ENCODE measurements at places on chromosomes 4 and X.

- peak; percentile 51 for DNase-seq
Observed at GRCh38 chrX:18931972-18932371, 51.9 kb downstream of the PHKA2 start.

DNA sequence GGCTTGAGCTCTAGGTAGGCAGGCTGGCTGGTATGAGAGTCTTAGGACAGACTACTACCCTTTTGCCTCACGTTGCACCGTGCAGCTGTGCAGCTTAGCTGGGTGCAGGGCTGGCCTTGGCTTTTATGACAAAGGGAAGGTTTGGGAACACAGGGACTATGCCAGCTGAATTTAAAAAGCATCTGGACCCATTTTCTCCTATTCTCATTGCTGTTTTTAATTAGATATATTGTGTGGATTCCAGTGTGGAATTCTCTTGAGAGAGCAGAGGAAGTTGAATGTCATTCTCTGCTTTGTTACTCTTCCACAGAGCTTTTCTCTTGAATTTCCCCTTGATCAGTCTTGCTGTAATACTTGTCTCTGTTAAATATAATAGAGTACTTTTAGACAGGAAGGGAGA, 192.7 kb downstream of the ZNF330 start:
- no peak for DNase-seq

GRCh38 chrX:66863721-66864120, 224.8 kb upstream of the EDA2R start:
- DNase-seq: no peak

GRCh38 chr4:124483048-124483906, 229.3 kb downstream of the ANKRD50 start:
- DNase-seq: no peak

DNA sequence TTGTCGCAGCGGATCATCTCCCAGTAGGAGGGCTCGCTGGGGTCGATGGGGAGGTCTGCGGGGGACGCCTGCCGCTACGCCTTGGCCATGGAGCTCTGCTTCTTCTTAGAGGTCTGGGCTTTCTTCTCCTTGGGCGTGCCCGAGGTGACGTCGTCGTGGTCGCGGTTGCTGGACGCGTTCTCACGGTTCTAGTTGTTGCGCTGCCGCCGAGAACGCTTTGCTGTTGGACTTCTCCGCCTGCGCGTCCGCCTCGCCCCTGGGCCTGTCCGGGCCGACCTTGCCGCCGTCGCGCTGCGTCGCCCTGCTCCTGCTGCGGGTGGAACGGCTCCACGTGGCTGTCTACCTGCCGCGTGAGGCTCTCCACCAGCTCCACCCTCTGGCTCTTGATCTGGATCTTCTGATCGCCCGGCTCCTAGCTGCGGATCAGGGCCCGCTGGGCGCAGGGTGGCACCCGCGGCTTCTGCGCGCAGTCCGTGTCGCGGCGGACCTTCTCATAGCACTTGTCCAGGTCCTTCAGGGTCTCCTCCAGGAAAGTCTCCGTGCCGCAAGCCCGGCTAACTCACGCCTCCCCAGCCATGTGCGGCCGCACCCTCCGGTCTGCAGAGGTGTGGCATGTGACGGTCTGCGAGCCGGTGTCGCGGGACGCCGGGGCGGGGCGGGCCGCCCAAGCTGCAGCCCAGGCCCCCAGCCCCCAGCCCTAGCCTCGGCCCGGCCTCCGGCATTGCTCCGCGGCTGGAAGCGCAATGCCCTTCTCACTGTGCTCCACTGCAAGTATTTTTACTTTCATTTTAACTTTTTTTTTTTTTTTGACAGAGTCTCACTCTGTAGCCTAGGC, 40.5 kb upstream of the OGT start:
- no peak for DNase-seq

GRCh38 chrX:138411048-138411447, 300.5 kb downstream of the FGF13 start:
- DNase-seq: no peak

- no peak for DNase-seq
Observed at GRCh38 chr4:65918212-65918611, 247.9 kb upstream of the EPHA5 start.

DNA sequence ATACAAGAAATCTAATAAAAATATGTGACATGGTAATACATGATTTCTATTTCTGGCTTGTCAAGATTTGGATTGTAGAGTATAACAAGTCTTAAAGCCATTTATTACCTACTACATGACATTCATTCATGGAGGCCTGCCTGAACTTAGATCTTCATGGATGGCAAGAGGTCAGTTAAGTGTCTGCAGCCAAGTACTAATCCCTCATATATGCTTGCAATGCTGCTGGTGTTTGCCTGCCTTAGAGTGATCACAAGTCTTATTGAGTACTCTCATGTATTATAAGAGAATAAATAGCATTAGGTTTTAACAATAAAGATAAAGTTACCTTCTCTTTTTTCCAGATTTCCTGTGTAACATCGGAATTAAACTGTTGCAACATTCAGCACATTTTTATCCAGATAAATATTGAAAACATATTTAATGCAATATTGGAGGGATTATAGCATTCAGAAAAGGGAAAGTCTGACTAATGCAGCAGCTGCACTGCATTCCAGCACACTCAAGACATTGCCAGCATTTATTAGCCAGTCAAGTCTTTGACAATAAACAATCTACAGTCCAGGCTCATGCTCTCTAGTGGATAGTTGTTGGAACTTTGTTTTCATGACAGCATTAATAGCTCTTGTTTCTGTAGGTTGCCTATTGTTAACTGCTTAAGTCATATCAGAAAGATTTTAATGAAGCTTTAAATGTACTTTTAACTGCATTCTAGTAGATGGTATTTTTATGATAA, 737.1 kb downstream of the FAT4 start:
- DNase-seq: peak; percentile 13

- DNase-seq: peak; percentile 47
Observed at GRCh38 chr4:180665994-180666824, 1577.0 kb upstream of the TENM3 start.

GRCh38 chr4:145868637-145869409, 69.8 kb downstream of the ZNF827 start:
- no peak for DNase-seq

- DNase-seq: no peak
Observed at GRCh38 chrX:40816906-40817305, 81.6 kb upstream of the MED14 start.

DNA sequence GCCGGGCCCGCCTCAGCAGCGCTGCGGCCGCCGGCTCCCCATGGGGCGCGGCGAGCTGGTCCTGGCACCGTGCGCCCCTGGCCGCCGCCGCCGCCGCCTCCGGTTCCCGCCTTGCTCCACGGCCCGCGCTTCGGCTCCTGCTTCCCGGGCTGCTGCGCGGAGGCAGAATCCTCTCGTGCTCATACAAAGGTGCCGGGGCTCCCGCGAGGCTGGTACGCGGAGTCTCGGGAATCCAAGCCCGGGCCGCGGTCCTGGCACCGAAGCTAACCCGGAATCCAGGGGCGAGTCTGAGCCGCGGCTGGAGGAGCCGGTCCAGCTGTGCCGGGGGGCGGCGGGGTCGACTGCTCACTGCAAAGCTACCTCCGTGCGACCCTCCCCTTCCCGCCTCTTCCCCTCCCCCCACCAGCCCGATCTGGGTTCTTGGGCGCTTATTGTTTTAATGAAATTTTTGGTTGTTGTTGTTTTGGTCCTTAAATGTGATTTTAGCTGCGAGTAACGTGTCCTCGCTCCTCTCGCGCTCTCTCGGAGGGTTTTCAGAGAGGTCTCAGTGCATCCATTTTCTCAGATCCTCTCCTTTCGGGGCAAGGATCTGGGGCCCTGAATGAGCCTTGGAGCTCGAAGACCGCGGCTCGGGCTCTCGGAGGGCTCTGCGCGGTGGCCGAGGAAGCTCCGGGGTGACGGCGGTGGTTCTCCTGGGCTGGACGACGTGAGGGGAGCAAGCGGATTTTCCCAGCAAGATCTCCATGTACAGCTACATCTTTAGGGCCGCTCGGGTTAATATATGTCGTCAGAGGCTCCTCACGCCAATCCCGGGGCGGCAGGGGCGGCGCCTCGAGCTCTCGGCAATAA, at the start of gene HAND2:
HAND2 (minus strand) TSS at position 753 of the 849 bp plus-strand sequence. CDS start 940 bp downstream, outside the sequence.
- DNase-seq: peak; percentile 76

GRCh38 chrX:107935664-107936433, 46.3 kb downstream of the TEX13B start:
- DNase-seq: no peak

DNA sequence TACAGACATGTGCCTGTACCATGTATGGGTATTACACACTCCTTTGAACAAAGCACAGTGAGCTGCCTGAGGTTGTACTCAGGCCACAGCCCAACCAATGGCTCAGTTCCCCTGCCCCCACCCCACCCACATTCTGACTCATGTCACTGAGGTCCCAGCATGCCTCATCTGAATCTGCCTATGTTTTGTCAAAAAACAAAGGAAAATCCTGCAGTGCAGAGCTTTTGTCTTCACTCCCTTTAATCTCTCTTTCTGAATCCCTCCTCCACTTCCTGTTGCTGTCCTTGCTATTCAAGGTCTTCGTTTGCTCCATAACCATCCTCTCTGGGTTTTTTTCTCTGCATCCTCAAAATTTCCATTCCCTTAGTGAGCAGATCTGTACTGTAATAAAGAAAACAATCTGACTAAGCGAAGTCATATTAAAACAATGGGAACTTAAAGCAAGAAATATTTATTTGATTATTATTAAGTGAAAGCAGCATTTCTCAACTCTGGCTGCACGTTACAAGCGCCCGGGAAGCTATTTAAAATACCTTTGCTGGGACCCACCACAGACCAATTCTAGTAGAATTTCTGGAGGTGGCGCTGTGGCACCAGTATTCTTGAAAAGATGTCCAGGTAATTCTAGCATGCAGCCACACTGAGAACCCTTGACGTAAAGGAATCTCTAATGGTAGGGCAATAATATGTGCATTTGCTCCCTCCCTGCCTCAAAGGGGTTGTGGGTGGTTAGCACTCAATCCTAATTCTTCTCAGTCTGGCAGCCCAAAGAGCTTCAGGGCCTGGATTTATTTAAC, 8.7 kb downstream of the GUCY2F start:
- DNase-seq: peak; percentile 55

GRCh38 chr4:175418516-175418915, 393.5 kb downstream of the GPM6A start:
- DNase-seq: no peak

Data from HEK293T (cell line).